ENCODE measurements at places on chromosomes 5 and 9. TPM values are rescaled to one million over a fixed set of nuclear protein-coding genes. Genes with fewer than 3 reads are reported as not detected.

- H3K4me1 ChIP-seq, result peaks cover 48% of the 10 kb centered on the region
- H3K4me3 ChIP-seq, result no peak overlapping the region
- no peaks in the 10 kb centered on the region for H3K27me3 ChIP-seq
- H3K36me3 ChIP-seq, result peaks cover 17% of the 10 kb centered on the region
- no peak overlapping the region for H3K27ac ChIP-seq
- no peak for DNase-seq
Measured at GRCh38 chr9:93475856-93476255, 22.5 kb upstream of the FAM120AOS start.

GRCh38 chr5:139648205-139649081, at the start of gene CXXC5:
TSS of gene CXXC5 (plus strand) at chr5:139648349. CDS start at chr5:139680524, 32,175 bp downstream.
- peak; percentile 90 for DNase-seq
- H3K4me3 ChIP-seq, result peak within 1 kb of the TSS; percentile 90
- no peaks in the 10 kb centered on the region for H3K27me3 ChIP-seq
- peaks cover 71% of the 10 kb centered on the region for H3K4me1 ChIP-seq
- H3K27ac ChIP-seq, result peak within 1 kb of the TSS; percentile 91
- no peaks in the 10 kb centered on the region for H3K36me3 ChIP-seq

- H3K27me3 ChIP-seq, result no peaks in the 10 kb centered on the region
- peaks cover 19% of the 10 kb centered on the region for H3K4me1 ChIP-seq
- no peak overlapping the region for H3K27ac ChIP-seq
- no peak overlapping the region for H3K4me3 ChIP-seq
- no peaks in the 10 kb centered on the region for H3K36me3 ChIP-seq
- DNase-seq, result no peak
Measured at GRCh38 chr9:106700676-106701075, 162.3 kb upstream of the ZNF462 start.

GRCh38 chr9:129615407-129616285, 5.3 kb downstream of the C9orf50 start:
- H3K36me3 ChIP-seq, result no peaks in the 10 kb centered on the region
- H3K27ac ChIP-seq, result no peak overlapping the region
- peaks cover 12% of the 10 kb centered on the region for H3K27me3 ChIP-seq
- H3K4me1 ChIP-seq, result peaks cover 19% of the 10 kb centered on the region

DNA sequence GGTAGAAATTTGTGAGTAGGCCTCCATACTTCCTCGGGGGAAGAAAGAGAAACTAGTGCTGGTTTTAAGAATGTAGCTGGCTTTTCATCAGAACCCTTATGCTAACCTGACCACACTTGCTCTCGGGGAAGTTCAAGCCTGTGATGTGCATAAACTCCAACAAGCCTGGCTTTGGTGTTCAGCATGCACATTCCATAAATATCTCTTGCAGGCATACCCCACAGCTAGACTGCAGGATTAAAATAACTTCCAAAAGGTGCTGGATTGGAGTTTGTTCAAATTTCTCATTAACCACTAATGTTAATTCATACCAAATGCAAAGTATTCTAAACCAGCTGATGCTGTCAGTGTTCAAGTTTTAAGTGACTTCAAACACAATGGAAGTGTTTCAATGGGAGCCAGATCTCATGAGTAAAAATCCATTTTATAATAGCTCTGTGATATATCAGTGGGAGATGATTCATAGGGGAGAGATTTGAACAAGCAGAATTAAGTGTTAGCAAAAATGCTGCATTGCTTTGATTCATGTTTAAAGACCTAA, 79.4 kb downstream of the NPR3 start:
- no peak overlapping the region for H3K27ac ChIP-seq
- no peaks in the 10 kb centered on the region for H3K27me3 ChIP-seq
- peaks cover under 1% of the 10 kb centered on the region for H3K36me3 ChIP-seq
- no peak for DNase-seq
- H3K4me1 ChIP-seq, result no peaks in the 10 kb centered on the region
- H3K4me3 ChIP-seq, result no peak overlapping the region

DNA sequence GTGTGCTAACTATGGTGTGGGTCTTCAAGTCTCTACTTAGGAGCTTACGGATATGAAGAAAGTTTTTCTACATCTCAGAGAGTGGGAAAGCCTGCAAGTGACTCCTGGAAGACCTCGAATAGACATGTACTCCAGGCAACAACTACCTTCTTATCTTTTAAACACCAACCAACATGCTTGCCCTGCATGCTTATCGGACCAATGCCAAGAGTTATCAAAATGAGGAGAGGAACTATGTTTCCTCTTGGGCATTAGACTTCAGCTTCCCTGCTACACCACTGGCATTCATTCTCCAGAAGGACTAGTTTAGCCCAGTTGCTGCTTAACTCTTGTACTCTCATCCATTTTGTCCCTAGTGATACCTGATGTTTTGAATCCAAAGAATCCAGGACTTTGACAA, 74.7 kb upstream of the MAN2A1 start:
- no peak overlapping the region for H3K27ac ChIP-seq
- H3K27me3 ChIP-seq, result peaks cover 10% of the 10 kb centered on the region
- DNase-seq, result no peak
- H3K4me1 ChIP-seq, result no peaks in the 10 kb centered on the region
- H3K4me3 ChIP-seq, result no peak overlapping the region
- no peaks in the 10 kb centered on the region for H3K36me3 ChIP-seq

GRCh38 chr5:143128412-143129071, 274.9 kb downstream of the NR3C1 start:
- no peak for DNase-seq
- peak overlapping the region; percentile 4 for H3K4me3 ChIP-seq
- H3K27ac ChIP-seq, result peak overlapping the region; percentile 61
- H3K27me3 ChIP-seq, result no peaks in the 10 kb centered on the region
- no peaks in the 10 kb centered on the region for H3K36me3 ChIP-seq
- H3K4me1 ChIP-seq, result peaks cover 91% of the 10 kb centered on the region

DNA sequence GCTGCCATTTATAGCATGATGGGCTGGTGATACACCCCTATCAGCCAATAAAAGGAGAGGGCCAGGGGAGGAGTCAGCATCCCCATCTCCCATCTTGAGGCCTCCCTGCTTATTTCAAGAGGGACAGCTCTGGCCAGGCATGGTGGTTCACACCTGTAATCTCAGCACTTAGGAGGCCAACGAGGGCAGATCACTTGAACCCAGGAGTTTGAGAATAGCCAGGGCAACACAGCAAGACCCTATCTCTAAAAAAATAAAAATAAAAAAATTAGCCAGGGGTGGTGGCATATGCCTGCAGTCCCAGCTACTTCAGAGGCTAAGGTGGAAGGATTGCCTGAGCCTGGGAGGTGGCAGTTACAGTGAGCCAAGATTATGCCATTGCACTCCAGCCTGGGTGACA, 9.8 kb downstream of the REXO4 start:
- H3K4me1 ChIP-seq, result peaks cover 13% of the 10 kb centered on the region
- no peak for DNase-seq
- H3K4me3 ChIP-seq, result no peak overlapping the region

GRCh38 chr9:97596906-97597305, 36.3 kb downstream of the TSTD2 start:
- H3K4me3 ChIP-seq, result no peak overlapping the region
- peak overlapping the region; percentile 87 for H3K27ac ChIP-seq
- H3K4me1 ChIP-seq, result peaks cover 87% of the 10 kb centered on the region
- no peak for DNase-seq
- H3K36me3 ChIP-seq, result peaks cover 39% of the 10 kb centered on the region

DNA sequence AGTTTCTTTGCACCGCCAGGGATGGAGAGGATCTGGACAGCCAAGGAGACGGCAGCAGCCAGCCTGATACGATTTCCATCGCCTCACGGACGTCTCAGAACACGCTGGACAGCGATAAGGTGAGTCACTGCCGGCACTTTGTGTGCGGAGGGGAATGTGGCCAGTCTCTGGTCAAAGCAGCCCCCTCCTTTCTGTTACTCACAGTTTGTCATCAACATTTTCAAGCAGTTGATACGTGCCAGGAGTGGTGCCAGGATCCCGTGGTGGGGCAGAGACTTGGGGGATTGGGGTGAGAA, 175.1 kb upstream of the OTULINL start:
- no peak overlapping the region for H3K4me3 ChIP-seq
- no peaks in the 10 kb centered on the region for H3K27me3 ChIP-seq
- peak overlapping the region; percentile 82 for H3K27ac ChIP-seq
- DNase-seq, result no peak
- peaks cover 49% of the 10 kb centered on the region for H3K36me3 ChIP-seq

DNA sequence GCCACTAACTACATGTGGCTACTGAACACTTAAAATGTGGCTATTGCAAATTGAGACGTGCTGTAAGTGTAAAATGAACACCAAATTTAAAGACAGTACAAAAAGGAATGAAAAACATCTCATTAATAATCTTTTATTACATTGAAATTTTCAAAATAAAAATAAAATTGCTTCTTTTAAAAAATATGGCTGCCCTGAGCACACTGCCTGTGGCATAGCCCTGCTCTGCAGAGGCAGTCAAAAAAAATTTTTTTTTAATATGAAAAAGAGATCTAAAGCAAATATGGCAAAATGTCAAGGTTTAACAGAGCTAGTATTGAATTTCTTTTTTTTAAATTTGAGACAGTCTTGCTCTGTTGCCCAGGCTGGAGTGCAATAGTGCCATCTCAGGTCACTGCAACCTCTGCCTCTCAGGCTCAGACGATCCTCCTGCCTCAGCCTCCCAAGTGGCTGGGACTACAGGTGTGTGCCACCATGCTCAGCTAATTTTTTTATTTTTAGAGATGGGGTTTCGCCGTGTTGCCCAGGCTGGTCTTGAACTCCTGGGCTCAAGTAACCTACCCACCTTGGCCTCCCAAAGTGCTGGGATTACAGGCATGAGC, 25.6 kb downstream of the CARNMT1 start:
- no peak overlapping the region for H3K27ac ChIP-seq
- H3K4me3 ChIP-seq, result no peak overlapping the region
- H3K4me1 ChIP-seq, result peaks cover 5% of the 10 kb centered on the region
- H3K36me3 ChIP-seq, result peaks cover under 1% of the 10 kb centered on the region

DNA sequence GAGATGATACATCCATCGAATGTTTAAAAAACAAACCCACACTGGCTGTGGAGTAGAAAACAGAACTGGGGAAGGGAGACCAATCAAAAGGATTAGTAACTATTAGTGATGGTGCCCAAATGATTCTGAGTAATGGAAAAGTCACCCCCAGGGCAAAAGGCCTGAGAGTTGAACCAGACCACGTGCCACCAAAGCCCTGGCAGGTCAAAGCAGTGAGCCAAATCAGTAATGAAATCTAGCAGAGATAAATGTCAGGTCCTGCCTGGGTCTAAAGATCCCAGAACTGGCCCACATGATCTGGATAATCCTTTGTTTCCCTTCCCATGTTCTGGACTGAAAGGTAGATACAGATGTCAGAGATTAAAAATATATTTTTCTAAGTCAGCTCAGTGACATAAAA, 9.4 kb downstream of the OTULINL start:
- DNase-seq, result no peak
- H3K4me3 ChIP-seq, result no peak overlapping the region
- H3K4me1 ChIP-seq, result no peaks in the 10 kb centered on the region
- no peak overlapping the region for H3K27ac ChIP-seq

- no peaks in the 10 kb centered on the region for H3K36me3 ChIP-seq
- peaks cover 28% of the 10 kb centered on the region for H3K4me1 ChIP-seq
- H3K4me3 ChIP-seq, result no peak overlapping the region
- H3K27me3 ChIP-seq, result no peaks in the 10 kb centered on the region
Measured at GRCh38 chr5:68436686-68437520, 221.3 kb downstream of the PIK3R1 start.

- no peaks in the 10 kb centered on the region for H3K36me3 ChIP-seq
- H3K27ac ChIP-seq, result no peak overlapping the region
- H3K4me3 ChIP-seq, result no peak overlapping the region
- H3K4me1 ChIP-seq, result peaks cover 52% of the 10 kb centered on the region
Measured at GRCh38 chr5:123520677-123521247, 8.8 kb downstream of the CSNK1G3 start.

Gene C5orf58
- total RNA-seq, result 1.0 TPM

Gene GABBR2
- 1.1 TPM for total RNA-seq

Gene AKNA
- total RNA-seq, result 6.3 TPM

Gene SH2D3C
- 18.2 TPM for total RNA-seq

Gene FOXD1
- 0.19 TPM for total RNA-seq

Gene CCL27
- total RNA-seq, result 0.41 TPM

Gene MEIKIN
- total RNA-seq, result not detected
